ENCODE measurements at places on chromosomes 12 and 14. TPM values are rescaled to one million over a fixed set of nuclear protein-coding genes. Genes with fewer than 3 reads are reported as not detected.

The EIF2S3B gene
- total RNA-seq: 0.67 TPM

The SLC6A12 gene
- not detected for total RNA-seq

The LRP1 gene
- 0.40 TPM for total RNA-seq

The C12orf54 gene
- total RNA-seq: not detected

The SELPLG gene
- total RNA-seq: 0.07 TPM

The MORN3 gene
- 0.47 TPM for total RNA-seq

The ASB2 gene
- 0.10 TPM for total RNA-seq

Data from mammary microvascular endothelial cell (primary cell).